ENCODE measurements at places on chromosomes 3 and 15.

GRCh38 chr3:63818282-63819150, 583 bp upstream of the C3orf49 start:
- peak; percentile 77 for DNase-seq

- DNase-seq = peak; percentile 81
Measured at GRCh38 chr3:31532587-31533168, at the start of gene STT3B. Gene STT3B, plus strand, starts transcription at chr3:31532925. Its CDS starts 74 bp downstream, at chr3:31532999.

DNA sequence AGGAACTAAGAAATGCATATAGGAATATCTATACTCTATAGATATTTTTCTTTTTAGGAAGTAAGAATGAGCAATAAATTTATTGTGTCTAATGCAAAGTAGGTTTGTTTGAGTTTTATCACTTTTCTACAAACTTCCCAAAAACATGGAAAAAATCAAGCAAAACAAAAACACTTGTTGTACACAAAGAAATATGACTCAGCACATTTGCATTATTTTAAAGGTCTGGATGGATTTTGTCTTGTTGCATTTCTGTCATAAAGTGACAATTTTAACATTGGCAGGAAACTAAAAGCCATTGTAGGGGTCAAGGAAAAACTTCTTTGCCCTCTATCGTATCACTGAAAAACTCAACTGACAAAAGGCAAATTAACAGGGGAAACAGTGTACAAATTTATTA, 267.2 kb downstream of the PYDC2 start:
- DNase-seq = no peak

GRCh38 chr15:70714015-70714414, 49.3 kb downstream of the UACA start:
- DNase-seq = peak; percentile 53
